ENCODE measurements at places on chromosomes 5 and 9. TPM values are rescaled to one million over a fixed set of nuclear protein-coding genes. Genes with fewer than 3 reads are reported as not detected.

PTPRD gene
- polyA plus RNA-seq: 7.9 TPM

FBXL7 gene
- 5.0 TPM for polyA plus RNA-seq

TNFSF8 gene
- polyA plus RNA-seq: not detected

TTC23L gene
- polyA plus RNA-seq: 1.1 TPM

HCN1 gene
- polyA plus RNA-seq: 2.8 TPM

PTPN3 gene
- polyA plus RNA-seq: 1.0 TPM

TNC gene
- 0.89 TPM for polyA plus RNA-seq

EXOSC3 gene
- polyA plus RNA-seq: 149 TPM

DMGDH gene
- polyA plus RNA-seq: 0.63 TPM

IFNA2 gene
- not detected for polyA plus RNA-seq
